ENCODE measurements at places on chromosomes 1 and 21.

- no peak for DNase-seq
These were observed 47.1 kb downstream of the FCRL3 start for GRCh38 chr1:157653494-157653873.

DNA sequence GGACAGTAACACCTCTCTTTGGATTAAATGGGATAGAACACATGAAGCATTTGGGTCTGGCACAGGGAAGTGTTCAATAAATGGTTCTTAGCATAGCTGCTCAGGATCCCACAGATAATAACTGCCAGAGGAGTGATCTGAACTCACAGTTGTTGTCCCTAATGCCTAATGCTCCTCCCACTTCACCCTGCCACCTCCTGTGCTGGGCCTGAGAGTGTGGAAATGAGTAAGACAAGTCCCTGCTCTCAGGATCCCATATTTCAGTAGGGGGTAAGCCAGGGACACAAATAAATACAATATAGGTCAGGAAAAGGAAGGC lies 19.9 kb upstream of the FOXO6 start:
- DNase-seq: no peak

DNA sequence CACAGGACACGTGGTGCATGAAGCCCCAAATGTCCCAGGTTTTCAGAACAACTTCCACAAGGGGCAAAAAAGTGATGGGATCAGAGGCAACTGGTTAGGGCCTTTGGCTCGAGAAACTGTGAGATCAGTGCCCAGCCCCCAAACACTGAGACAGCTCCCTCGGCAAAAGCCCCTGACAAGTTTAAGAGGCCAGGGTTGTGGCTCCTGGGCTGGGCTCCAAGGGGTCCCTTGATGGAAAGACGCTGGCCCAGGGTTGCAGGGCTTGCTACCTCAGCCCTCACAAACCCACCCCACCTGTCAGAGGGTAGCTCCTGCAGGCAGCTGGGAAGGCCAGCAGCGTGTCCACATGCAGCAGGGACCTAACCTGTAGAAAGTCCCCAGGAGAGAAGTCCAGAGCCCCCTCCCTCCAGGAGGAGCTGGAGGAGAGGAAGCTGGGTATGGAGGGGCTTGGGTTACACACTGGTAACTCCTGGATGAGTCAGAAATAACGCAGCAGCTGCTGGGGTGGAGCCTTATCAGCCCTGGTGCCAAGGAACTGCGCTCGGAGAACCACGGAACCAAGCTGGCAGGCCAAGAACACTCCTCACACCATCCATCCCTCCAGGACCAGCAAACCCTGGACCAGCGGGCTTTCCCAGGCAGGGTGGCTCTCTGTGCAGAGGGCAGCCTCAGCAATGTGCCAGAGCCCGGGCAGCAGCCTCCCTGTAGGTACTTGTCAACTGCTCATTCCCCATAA lies 37.5 kb downstream of the CTNNBIP1 start:
- peak; percentile 87 for DNase-seq

GRCh38 chr1:108556499-108556898 lies 3.4 kb upstream of the EEIG2 start:
- no peak for DNase-seq

DNA sequence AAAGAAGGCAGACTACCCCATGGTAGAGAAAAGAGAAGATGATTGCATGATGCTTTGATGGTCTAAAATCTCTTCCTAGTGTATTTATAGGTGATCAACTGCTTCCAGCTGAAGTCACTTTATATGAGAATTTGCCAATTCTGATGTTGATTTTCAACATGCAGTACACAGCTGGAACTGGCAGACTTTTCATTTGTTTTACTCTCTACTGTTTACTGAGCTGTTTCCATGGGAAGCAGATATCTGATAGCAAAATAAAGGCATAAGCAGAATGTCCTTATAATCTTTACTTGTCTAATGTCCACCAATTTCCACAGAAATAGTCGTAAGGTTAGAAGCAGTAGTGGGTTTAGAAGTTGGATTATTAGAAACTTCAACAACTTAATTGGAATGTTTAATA lies 74.9 kb downstream of the SYDE2 start:
- DNase-seq: no peak

DNA sequence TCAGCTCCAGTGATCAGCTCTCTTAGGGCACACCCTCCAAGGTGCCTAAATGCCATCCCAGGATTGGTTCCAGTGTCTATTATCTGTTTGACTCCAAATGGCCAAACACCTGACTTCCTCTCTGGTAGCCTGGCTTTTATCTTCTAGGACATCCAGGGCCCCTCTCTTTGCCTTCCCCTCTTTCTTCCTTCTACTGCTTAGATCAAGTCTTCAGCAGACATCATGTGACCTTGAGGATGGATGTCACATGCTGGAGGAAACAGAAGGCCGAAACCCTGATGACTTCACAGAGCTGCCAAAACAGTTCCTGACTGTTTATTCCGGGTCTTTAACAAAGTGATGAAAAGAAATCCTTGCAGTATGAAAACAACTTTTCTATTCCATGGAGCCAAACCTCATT lies 24.4 kb upstream of the WDR26 start:
- no peak for DNase-seq

DNA sequence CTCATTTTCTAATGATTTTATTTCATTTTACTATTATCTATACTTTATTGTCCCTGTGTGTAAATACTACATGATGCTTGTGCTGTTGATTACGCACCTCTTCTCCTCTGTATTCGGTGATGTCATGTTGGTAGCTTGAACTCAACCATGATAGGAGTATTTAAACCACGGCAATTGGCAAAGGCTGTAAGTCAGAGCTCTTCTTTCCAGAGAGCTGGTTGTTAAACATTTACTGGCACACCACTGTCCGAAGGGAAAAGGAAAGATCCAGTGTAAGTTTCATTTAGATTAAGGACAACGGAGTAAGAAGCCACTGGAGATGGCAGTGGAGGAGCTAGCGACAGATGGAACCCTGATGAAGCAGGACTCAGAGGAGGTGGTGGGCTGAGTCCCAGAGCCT lies 93.4 kb upstream of the KCNE2 start:
- DNase-seq: no peak

GRCh38 chr1:227712648-227713047 lies 22.5 kb downstream of the JMJD4 start:
- no peak for DNase-seq

DNA sequence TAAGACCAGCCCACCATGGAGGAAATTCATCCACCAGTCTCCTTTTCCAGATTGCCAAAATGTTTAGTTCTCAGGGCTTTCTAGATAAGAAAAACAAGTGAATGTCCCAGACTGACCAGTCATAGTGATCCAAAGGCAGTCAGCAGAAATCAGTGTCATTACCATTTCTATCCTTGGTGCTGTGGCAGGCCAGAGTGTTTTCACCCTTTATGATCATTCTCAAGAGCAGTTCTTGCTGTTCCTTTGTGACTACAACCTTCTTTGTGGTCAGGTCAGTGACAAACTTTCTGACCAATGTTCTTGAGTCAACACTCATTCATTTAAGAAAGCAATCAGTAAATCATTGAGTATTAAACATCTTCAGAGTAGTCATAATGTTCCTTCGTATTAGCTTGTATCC lies 7.3 kb upstream of the DHCR24 start:
- no peak for DNase-seq

- no peak for DNase-seq
These were observed 26.1 kb downstream of the SPAG17 start for GRCh38 chr1:118158924-118159323.

DNA sequence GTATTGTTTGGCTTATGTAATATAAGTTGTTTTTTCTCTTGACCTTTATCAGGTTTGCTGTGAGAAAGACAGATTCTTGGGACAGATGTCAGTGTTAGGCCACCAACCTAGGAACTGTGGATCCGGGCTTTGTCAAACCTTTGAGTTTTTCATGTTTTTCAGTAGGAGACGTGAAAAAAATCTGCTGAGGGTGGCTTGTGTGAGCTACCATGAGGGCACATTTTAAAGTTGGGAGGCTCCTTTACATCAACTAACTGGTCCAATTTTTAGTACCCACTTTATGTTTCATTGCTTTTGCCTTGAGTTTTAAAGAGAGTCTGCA lies 801 bp downstream of the RPS6KC1 start:
- no peak for DNase-seq

GRCh38 chr1:8510041-8510823 lies 192.3 kb downstream of the SLC45A1 start:
- DNase-seq: no peak

DNA sequence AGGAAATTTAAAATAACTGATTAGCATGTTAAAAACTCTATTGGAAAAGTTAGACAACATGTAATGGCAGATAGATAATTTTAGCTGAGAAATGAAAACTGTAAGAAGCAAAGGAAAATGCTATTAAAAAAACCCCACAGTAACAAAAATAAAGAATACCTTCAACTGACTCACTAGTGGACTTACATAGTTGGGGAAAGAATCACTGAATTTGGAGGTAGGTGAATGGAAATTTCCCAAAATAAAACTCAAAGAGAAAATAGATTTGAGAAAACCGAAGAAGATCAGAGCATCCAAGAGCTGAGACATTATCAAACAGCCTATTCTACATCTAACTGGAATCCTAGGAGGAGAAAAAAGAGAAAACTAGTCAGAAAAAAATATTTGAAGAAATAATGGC lies 34.7 kb downstream of the PDE4B start:
- DNase-seq: no peak

DNA sequence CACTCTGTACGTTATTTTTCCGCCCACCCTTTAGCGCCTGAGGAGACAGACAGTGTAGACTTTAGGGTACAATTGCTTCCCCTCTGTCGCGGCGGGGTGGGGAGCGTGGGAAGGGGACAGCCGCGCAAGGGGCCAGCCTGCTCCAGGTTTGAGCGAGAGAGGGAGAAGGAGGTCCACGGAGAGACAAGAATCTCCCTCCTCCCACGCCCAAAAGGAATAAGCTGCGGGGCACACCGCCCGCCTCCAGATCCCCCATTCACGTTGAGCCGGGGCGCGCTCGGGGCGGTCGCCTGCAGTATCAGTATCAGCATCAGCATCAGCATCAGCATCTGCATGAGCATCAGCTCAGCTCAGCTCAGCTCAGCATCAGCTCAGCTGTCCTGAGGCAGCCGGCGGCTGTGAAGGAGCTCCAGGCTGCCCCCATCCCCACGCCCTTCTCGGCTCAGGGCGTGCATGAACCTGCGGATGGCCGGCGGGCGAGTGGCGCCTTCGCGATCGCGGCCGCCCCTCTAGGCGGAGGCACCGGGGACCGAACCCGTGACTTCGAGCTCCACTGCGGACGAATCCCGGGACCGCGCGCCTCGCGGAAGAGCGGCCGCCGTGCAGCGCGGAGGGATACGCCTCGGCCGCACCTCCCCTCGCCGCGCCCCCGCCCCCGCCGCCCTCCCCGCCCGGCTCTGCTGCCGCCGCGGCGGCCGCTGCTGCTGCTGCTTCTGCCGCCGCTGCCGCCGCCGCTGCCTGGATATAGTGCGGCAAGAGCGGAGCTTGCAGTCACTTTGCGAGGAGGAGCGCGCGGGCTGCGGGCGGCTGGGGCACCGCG lies at the start of gene NCAM2:
Gene NCAM2, plus strand, starts transcription at position 774 of the 820 bp plus-strand sequence.
- DNase-seq: peak; percentile 86

All from NCI-H524 (cell line).